ENCODE measurements at places on chromosomes 7 and 10. TPM values are rescaled to one million over a fixed set of nuclear protein-coding genes. Genes with fewer than 3 reads are reported as not detected.

Gene GPR141
- 0.06 TPM for polyA plus RNA-seq

Gene LFNG
- polyA plus RNA-seq, result 10.8 TPM

DNA sequence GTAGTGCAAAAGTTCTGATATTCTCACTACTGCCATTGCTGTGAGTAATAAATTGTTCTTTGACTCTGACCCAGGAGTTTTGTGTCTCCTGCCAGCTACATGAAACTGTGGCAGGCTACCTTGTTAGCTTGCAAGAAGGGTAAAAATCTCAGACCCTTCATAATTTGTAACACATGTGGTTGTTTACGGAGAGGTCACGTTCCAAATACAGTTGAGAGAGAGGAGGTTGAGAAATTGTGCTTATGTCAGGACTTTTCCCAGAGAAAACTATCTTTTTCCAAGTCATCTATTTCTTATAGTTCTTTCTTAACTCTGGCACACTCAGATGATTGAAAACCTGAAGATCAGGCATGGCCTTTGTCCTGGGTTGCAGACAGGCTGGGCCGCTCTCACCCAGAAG is 114.4 kb upstream of the SVIL start:
- DNase-seq, result no peak

DNA sequence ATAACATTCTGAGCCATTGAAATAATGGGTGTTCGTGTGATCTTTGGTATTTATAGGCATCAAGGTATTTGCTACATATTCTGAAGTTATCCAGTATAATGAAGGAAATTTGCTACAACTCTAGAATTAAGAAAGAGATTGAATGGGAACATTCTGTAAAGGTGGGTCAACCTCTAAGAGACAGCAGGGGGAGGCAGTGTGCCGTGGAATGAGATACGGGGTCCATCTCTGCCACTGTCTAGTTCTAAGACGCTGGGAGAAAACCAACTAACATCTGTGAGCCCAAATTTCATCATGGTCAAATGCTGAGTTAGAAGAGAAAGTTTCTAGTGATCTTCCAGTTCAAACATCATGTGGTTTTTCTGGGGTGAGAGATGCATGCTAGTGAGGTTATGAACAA is 368.9 kb downstream of the SORCS1 start:
- peak; percentile 30 for DNase-seq

DNA sequence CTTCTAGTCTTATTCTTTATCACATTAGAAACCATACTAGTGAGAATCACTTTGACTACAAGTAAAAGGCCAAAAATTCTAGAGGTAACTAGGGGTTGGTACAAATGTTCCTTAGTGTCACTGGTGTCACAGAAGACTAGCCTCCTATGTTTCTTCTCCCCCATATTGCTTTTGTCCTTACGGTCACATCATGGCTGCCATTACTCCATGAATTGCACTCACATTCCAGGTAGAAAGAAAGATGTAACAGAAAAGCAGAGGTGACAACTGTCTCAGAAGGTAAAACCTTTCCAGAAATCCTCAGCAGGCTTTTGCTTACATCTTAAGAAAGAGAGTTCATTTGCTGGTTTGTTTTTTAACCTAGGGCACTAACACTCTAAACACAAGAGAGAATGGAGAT is 42.9 kb downstream of the USP6NL start:
- no peak for DNase-seq

GRCh38 chr10:30784897-30785605 is 155.5 kb upstream of the LYZL2 start:
- peak; percentile 89 for DNase-seq

DNA sequence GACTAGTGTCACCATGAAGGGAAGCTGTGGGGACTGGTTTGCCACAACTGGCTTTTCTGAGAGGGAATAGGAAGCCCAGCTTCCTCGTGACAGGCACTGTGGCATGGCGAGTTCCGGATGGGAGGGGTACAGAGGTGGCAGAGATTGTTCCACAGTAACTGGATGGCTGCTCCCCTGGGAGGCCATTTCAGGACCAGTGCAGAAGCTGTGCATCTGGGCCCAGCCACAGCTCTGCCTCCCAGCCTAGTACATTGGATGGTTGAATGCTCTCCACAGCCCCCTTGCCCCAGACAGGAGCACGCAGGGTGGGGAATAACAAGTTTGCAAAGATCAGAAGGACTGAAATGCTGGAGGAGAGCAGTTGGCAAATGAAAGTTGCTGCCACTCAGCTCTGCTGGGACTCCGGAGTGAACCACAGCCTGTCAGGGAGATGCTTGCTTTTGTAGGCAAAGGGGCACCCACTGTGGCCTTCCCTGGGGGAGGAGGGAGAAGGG is 51.8 kb downstream of the GSDME start:
- DNase-seq, result no peak

GRCh38 chr7:152347888-152348287 is 87.9 kb downstream of the KMT2C start:
- no peak for DNase-seq

DNA sequence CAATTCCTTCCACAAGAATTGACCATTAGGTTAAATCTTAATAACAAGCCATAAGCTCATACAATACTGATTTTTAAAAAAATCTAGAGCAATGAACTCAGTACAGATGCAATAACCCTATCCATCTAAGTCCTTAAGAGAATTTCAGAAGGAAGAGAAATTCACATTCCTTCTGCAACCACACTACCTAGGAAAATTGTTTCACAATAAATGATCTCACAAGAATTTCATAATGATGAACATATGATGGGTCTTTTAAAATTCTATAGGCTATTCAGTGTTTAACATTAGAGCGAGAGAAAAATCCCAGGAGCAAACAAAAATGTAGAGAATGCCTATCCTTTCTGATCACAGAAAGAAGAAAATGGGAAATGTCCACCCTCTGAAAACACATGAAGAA is 70.0 kb upstream of the MAGI2 start:
- no peak for DNase-seq

DNA sequence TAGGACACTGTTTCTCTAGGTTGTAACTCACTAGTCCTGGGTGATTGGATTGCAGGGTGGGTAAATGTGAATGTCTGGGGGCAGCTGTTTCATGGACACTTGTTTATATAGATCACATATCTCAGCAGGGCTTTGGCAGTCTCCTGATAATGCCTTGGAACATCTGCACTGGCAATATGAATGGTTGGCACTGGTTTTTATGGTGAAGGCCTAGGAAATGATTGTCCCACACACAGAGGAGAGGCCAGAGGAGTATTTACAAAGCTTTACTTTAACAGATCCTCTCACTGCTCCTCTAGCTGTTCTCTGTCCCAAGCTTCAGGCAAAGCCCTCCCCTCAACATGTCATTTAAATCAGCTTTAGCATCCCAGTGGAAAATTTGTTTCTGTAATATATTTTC is 171.3 kb upstream of the STEAP4 start:
- DNase-seq, result no peak

DNA sequence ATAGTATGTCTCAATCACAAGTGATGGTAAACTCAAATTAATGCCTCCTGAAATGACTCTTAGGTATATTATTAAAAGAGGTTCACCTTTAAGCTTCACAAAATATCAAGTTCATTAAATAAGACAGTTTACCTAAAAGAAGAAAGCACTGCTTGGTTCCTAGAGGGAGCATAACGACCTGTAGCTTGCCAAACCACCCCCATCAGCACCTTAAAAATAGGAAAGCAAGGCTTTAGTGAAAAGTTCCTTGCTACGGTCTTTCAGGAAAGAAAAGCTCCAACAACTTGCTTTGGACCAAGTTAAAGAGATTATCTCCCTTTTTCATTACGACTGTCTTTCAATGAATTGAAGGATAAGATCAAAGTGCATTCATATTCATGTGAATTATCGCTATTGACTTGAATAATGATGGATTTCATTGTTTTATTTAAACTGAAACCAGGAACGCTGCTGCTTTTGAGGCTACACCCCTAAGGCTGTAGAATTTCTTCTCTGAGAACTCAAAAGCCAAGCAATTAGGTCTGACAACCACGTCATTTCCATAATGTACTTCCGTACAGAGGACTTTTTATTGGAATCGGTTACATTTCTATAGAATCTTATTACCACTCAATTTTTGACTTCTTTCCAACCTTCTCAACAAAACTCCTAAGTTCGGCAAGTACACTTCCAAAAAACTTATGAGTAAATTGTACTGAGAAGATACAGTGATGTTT is 7.0 kb upstream of the SPAG6 start:
- DNase-seq, result no peak

DNA sequence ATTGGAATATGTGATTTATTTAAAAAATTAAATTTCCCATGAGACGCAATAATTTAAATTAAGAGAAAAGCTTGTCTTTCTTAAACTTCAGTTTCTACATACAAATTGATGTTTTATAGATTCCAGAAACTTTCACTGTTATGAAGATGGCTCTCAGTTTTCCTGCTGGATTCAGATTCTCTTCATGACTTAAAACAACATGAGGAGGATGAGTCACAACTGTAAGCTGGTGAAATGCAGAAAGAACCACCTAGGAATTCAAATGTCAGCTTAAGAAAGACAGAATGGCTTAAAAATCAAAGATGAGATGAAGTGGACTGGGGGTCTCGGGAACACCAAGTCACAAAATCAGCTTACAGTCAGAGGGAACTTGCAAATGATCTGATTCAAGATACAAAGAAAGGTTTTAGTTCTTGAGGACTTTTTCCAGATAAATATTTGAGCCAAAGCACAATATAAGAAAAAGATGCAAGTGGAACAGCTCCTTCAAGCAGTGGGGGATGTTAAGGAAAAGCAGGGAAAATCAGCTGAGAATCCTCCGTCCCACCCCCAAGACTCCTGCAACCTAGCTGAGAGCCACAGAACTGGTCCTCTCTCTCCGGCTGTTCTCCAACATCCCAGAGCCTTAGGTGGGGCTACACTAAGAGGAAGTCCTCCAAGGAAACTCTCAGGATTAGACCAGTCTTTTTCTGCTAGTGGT is 279.8 kb downstream of the KCNMA1 start:
- DNase-seq, result no peak

- no peak for DNase-seq
Measured at GRCh38 chr7:37690206-37690605, 6.6 kb downstream of the GPR141 start.

GRCh38 chr7:21377545-21377944 is 50.3 kb upstream of the SP4 start:
- no peak for DNase-seq

- DNase-seq, result no peak
Measured at GRCh38 chr7:106671160-106671559, 10.2 kb upstream of the CCDC71L start.

All from heart right ventricle (tissue), 16 donors.